Cortex of kidney (tissue), 1 donor: ENCODE measurements at places on chromosomes 4 and X.
A peak's percentile ranks its signal among the peaks of the same experiment; 100 is the strongest.

GRCh38 chr4:52750819-52751486, at the start of gene ERVMER34-1:
Gene ERVMER34-1, minus strand, starts transcription at chr4:52751425. Its CDS starts 5,905 bp downstream, at chr4:52745520.
- peak; percentile 30 for DNase-seq

- DNase-seq: no peak
Measured at GRCh38 chr4:78684325-78685079, 91.6 kb upstream of the BMP2K start.

DNA sequence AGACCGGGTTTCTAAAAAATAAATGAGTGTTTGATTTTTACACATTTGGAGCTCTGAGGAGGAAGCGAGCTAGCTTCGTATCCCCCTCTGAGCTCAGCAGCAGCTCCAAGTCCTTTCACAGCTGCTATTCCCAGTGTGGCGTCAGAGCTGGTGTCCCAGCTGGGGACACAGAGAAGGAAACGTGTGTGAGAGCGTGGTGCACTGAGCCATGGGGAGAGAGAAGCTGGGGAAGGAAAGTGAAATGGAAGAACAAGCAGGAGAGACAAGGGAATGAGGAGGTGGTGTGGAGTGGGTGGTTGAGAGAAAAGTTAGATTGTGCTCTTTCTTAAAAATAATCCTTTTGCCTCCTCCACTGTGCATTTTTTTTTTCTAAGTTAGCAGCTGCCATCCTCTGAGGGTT, 79.5 kb upstream of the SLC4A4 start:
- no peak for DNase-seq

GRCh38 chrX:107454302-107454701, 4.8 kb downstream of the FRMPD3 start:
- no peak for DNase-seq

DNA sequence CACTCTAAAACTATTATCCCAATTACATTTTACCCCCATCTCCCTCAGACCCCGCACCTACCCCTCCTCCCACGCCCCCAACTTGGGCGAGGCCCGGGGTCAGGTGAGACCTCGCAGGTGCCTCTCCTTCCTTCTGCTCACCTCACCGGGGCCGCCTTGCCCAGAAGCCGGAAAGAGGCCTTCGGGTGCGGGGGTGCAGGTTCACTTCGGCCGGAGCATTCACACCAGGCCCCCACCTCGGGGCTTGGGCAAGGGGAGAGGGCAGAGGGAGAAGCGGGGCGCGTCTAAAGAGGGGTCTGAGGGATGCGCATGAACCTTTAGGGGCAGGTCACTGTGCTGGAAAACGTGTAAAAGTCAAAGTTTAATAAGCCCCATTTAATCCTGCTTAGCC, 427 bp downstream of the ZNF182 start:
- DNase-seq: no peak

DNA sequence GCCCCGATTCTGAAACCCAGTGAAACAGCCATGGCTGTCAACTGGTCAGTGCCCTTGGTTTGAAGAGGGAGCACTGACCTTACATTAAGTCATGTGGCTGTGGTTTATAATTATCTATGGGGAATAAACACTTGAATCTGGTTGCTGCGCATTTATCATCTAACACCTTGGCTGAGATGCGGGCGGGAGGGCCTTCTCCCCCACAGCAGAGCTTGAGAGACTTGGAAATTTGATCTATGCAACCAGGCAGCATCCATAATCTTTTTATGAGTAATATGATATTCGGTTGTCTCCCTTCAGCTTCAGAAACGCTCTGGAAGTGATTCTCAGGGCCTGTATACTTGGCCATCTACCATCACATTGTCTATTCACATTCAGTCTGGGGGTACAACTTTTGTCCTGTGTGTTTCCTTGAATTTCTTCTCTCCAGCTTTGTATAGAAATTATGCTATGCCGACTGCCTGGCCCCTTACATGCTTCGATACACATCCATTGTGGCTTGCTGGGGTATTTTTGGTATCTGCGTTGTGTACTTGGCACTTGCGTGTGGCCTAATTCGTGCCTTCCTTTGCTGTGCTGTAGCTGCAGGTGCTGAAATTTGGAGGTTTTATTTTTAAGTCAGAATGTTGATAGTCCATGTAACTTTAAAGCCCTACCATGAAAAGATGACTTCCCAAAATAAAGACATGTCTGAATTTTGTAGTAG, 321.6 kb downstream of the ARHGAP10 start:
- DNase-seq: no peak

DNA sequence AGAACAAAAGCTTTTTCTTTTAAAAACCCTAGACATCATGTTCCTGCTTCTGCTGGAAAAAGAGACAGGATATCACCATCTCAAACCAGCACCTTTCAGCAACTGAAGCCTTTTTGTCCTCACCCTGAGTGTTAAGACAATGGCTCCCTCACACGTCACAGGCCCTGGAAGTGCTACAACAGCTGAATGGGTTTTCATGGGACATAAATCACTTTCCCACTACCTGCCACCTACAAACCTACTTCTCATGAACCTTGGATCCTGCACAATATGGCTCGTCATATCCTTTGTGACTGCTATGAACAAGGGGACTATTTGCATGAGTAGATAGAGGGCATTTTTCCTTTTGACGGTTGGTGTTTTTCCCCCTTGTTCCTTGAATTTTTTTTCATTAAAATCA, 93.6 kb downstream of the TSPAN5 start:
- no peak for DNase-seq

DNA sequence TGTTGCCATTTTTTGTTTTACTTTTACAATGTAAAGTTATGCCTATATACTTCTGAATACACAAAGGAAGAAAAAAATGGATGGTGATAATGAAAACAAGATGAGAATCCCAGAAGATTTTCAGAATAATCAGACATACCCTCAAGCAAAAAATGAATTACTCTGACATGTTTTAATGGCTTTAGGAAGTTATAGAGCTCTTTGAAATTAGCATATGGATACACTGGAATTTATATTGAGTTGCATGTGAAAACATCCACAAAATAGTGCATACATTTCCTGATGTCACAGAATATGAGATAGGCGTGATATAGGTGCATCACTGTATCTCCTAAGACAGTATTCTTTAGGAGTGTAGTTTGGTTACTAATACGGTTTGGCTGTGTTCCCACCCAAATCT, 351.3 kb downstream of the SLC7A11 start:
- DNase-seq: no peak

- DNase-seq: no peak
Measured at GRCh38 chr4:103778221-103778620, 58.4 kb upstream of the TACR3 start.

DNA sequence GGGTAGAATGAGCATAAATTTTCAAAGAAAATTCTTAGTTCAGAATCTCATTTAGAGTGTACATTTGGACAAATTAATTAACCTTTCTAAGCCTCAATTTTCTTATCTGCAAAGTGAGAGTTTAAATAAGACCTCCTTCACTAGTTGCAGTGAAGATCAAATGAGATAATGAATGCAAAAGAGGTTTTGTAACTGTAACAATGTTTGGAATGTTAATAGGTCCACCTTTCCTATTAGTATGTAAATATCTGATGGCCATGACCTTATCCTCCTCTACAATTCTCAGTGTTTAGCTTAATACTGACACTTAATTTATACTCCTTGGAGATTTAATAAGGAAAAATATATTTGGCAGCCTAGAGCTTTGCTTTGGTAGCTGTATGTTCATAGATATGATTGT, 138.8 kb downstream of the GABRG1 start:
- no peak for DNase-seq

DNA sequence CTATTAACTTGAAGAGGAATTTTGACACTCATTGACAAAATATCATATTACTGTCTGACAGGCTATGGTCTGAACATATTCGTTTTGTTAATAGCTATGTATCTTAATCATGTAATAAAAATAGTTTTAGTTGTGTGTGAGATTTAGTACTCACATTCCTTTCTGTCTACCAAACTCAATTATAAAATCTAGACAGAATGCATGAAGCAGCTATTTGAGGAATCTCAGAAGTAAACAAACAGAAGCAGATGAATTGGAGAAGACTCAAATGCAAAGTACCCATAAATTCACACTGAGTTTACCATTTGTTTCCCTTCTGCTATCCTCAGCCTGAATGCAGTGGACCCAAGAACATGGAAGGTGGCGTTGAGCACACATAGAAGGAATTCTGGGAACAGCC, 841.6 kb upstream of the AADAT start:
- no peak for DNase-seq

- no peak for DNase-seq
Measured at GRCh38 chrX:38678821-38679220, 117.5 kb downstream of the TSPAN7 start.

- no peak for DNase-seq
Measured at GRCh38 chr4:2932951-2933565, 30.1 kb downstream of the NOP14 start.

DNA sequence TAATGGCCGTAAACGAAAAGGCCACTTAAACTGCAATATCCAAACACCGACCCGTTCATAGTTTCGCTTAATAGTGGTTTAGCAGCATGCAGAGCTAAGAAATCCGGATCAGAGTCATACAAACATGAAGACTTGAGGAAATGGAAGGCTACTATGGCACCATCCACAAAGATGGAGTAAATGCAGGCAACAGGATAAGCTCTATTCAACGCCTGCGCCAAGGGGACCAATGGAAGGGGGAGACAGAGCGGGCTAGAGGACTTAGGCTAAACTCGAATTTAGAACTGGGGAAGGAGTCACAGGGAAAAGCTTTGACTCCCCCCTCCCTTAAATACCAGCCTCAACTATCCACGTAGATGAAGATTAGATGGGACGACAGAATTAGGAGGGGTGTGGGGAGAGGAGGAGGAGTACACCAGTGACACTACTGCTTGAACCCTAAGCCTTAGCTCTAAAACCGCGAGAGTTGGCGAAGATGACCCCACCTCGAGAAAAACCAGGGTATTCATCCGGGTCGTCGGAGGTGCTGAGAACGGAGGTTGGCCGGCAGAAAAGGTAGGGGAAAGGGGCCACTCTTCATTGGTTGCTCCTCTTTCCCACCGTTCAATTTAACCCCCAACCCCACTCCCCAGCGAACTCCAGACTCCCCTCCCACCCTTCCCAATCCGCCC, 3.5 kb downstream of the HUWE1 start:
- no peak for DNase-seq

DNA sequence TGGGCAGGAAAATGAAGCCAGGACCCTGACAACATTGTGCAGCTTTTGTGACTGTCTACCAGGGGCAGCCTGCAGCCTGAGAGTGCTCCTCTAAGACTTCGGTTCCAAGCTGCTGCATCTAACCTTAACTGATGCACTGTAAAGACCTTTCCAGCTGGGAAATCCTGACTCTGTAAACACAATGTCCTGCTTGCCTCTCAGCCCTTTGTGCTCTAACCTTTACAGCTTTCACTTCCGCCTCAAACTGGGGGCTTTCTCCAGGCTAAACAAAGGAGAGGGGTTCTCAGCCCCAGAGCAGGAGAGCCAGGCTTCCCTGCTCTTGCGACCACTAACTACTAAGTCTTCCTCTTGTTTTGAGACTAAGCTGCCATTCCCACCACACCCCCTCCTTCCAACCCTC, 19.3 kb upstream of the RASL11B start:
- DNase-seq: no peak

DNA sequence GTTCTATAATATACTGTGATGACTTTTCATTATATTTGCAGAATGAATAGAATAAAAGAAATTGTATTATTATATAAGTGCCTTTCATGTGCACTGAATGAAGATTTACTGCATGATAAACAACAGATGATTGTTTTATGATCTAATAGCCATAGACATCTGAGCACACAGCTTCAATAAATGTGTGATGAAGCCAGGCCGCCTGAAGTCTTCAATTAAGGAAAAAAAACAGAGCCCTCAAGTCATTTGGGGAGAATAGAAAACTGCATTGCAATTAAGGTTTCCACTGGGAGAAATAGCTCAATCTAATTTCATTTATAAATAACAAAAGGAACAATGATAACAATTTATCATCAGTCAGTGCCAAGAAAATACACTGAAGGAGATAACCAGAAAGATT, 955.2 kb downstream of the FSTL5 start:
- no peak for DNase-seq

GRCh38 chr4:791898-792625, 33.9 kb downstream of the CPLX1 start:
- DNase-seq: no peak

DNA sequence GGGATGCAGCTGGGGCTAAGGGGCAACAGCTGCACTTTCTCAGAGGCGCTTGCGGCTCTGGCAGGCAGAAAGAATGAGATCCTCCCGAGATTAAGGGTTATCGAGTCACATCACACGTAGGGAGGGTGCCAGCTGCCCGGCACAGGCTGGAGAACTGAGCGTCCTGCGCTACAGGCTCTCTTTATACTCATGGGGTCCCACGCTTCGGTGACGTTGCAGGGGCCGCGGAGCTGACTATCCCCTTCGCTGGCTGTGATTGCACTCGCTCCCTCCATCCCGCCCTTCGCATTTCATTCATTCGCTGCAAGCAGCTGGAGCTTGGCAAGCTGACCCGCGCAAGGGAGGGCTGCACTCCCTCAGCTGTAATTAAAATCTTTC, at the start of gene TACR3:
TSS of gene TACR3 (minus strand) at position 156 of the 378 bp plus-strand sequence. CDS start 310 bp downstream, outside the sequence.
- no peak for DNase-seq

DNA sequence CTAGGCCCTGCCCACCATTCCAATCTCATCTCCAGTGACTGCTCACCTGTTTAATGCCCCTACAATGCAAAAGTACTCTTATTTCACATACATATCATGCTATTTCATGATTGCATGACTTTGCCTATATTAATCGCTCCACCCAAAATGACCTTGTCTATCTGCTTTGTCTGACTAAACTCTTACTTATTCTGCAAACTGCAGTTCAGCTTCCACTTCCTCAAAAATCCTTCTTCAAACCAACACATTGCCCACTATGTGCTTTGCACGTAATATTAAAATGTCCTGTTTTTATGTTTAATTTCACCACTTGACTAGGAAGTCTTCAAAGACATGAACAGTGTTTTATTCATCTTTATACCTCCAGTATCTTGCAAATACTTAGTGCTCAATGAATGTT, 229.6 kb downstream of the OPHN1 start:
- DNase-seq: no peak

DNA sequence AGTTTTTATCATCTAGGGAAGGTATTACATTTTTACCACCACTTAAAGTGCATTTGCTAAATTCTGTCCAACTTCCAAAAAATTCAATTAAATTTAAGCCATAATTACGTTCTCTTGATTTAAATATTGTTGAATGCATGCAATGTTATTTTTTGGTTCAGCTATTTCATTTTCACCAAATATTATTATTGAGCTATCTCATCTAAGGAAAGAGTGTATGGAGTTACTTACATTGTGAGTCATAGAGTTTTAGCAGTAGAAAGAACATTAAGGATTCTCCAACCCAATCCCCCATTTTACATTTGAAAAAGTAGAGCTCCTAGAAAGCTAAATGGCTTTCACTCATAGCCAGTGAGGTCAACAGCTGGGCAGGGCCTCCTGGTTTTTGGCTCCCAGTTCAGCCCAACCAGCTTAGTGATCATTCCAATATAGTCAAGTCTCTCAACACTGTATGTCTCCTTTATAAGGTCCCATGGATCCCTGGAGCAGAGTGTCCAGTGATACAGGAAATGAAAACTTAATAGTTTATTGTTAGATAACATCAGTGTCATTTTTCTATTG, 60.5 kb downstream of the NDNF start:
- no peak for DNase-seq
